Naive thymus-derived CD4-positive, alpha-beta T cell (primary cell): ENCODE measurements at places on chromosomes 16 and 17. TPM values are rescaled to one million over a fixed set of nuclear protein-coding genes. Genes with fewer than 3 reads are reported as not detected.

DNA sequence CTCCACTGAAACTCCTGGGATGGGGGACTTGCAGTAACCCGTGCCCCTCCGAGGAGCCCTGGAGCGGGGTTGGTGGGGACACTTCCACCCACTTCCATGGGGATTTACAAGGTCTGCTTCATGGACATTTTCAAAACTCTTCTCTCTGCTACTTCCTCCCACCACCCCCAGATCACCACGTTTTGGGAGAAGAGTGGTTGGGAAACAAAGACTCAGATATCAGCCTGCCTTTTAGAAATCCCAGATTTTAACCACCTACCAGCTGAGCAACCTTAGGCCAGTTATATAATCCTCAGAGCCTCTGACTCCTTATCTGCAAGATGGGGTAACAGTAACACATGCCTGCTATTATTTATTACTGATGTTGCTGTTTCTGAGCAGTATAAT is 184.8 kb downstream of the CCDC182 start:
- DNase-seq, result no peak

DNA sequence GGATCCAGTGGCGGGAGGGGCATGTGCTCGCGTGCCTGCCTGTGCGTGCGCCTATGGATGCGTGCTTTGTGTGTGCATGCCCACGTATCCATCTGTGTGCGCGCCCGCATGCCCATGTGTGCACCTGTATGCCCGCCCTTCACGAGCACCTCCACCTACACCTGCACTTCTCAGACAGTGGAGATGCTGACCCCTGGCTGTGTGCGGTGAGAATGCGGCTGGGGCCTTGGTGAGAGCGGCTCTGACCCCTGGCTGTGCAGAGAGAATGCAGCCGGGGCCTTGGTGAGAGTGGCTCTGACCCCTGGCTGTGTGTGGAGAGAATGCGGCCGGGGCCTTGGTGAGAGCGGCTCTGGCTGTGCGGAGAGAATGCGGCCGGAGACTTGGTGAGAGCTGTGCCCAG is 33.9 kb downstream of the AXIN1 start:
- DNase-seq, result no peak

PRDM7 gene
- not detected for total RNA-seq

CXCL16 gene
- 2.7 TPM for total RNA-seq

- DNase-seq, result peak; percentile 55
Measured at GRCh38 chr17:68344701-68345136, 53.4 kb downstream of the ARSG start.

GRCh38 chr16:76059186-76059585 is 218.0 kb upstream of the CNTNAP4 start:
- no peak for DNase-seq

- DNase-seq, result no peak
Measured at GRCh38 chr17:41710472-41711090, 1.6 kb upstream of the GAST start.

LRRC46 gene
- 0.43 and 0.58 TPM in 2 replicates for total RNA-seq

DNA sequence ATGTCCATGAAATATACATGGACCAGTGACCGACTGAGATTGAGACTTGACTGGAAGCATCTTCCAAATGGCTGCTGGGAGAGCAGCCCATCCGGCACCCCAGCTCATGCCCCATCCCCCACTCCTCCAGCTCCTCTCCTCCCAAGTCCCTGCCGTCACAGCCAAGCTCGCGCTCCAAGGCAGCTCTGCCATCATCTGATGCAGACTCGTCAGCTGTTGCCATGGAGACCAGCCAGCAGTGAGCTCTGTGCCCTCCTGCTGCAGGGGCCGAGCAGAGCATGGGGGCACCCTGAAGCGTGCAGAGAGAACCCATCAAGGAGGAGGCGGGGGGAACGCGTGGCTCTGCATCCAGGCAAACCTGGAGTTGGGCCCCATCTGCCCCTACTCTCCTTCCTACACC is 74.5 kb upstream of the TNRC6C start:
- peak; percentile 74 for DNase-seq

- DNase-seq, result peak; percentile 72
Measured at GRCh38 chr17:41648411-41649195, 24.2 kb upstream of the KRT17 start.

DNA sequence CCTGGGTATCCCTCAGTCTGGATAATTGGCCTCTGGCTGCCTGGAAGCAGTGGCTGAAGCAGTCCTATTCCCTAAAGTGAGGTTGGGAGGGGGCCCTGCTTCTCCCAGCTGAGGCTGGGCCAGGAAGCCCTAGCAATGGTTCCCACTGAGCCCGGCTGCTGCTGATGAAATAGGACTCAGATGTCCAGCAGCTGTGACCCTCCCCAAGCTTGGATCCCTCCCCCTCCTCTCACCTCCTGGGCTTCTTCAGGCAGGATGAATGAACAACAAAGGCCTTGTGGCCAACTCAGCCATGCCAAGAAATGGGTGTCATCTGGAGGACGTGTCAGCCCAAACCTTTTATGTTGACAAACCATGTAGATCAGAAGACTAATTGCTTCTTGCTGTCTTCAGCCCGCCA is 42.0 kb downstream of the AXIN2 start:
- no peak for DNase-seq

TBC1D3 gene
- not detected in 2 replicates for total RNA-seq

DNA sequence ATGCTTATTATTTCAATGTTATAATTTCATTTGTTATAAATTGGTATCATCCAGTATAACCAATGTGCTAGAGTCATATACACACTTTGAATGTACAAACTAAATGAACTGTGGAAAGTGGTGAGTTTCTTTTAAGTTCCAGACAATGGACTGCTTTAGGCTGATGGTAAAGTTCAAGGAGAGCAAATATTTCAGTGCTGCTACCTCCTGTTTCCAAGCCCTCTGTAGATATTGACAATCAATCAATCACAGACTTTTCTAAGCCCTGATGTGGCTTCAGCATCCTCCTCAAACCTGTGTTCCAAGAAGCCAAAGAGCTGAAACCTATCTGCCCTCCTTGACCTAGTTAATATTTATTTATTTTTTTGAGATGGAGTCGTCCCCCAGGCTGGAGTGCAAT is 28.2 kb upstream of the SREBF1 start:
- DNase-seq, result no peak

DNA sequence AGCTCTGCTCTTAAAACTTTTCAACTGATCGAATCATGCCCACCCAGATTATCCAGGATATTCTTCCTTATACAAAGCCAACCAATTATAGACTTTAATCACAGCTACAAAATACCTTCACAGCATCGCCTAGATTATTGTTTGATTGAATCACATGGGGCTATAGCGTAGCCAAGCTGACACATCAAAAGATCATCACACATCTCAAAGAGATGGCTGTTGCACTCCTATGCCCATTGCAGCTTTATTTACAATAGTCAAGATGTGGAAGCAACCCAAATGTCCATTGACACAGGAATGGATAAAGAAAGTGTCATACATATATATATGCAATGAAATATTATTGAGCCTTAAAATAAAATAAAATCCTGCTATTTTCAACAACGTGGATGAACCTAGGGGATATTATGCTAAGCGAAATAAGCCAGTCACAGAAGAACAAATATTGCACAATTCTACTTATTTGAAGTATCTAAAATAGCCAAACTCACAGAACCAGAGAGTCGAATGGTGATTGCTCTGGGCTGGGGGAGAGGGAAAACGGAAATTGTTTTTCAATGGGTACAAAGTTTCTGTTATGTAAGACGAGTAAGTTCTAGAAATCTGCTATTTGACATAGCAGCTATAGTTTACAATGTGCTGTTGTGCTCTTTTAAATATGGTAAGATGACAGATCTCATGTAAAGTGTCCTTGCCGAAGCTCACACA is 60.9 kb upstream of the ERCC4 start:
- no peak for DNase-seq

- no peak for DNase-seq
Measured at GRCh38 chr16:1288813-1289476, 20.5 kb upstream of the UBE2I start.

GRCh38 chr17:44840936-44841335 is 6.7 kb upstream of the HIGD1B start:
- no peak for DNase-seq

DNA sequence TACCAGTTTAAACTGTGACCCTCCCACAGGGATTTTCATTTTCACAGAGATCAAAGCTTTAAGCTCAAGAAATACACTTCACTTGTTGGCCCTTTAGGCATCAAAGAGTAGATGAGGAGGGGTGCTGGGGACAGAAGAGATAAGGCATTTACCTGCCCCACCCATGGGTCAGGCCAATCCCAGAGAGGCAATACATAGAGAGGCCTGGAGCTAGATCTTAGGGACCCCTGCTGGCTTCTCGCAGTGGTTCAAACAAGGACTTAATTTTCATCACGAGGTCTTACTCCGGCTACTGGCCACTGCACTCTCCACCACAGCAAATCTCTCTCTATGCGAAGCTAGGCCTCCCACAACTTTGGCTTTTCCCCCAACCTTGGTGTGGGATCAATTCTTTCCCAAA is 46.6 kb downstream of the NOG start:
- DNase-seq, result no peak

ACE gene
- total RNA-seq, result 0.98 TPM

DNA sequence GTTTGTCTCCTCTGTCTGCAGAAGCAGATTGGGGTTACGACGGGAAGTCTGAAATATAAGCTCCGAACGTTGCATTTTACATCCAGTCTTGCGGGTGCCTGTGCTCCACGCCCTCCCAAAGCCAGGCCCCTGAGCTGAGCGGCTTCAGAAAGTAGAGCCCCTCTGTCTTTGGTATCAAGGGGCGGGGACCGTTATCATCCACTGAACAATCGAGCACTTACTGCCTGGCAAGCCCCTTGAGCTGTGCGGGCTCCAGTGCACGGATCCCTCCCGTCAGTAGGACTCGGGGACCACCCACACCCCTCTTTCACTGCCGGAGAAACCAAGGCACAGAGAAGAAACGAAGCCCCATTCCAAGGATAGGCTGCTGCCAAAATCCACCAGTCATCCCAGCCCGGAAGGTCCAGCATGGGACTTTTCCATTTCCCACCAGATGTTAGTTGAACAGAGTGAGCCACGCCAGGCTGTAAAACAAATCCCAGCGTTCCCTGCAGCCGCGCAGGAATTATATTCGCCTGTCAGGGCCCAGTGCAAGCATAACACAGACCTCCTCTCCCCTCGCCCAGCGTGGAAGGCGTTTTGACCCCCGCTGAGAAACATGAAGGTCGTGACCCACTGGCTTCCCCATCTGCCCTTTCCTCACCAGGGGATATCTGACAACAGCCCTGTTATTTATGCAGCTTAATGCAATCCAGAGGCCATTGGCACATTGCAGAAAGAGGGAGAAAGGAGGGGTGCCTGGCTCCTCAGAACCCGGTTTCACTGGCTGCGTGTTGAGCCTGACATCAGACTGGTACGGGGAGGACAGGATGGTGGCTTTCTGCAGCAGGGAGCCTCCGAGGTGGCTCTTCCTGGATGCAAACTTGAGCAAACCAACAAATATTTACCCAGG is 212.2 kb upstream of the FOXF1 start:
- no peak for DNase-seq

GRCh38 chr17:33463887-33464286 is 170.8 kb upstream of the ASIC2 start:
- DNase-seq, result no peak

DBNDD1 gene
- total RNA-seq, result 1.3 TPM

- no peak for DNase-seq
Measured at GRCh38 chr16:10156099-10156498, 26.1 kb downstream of the GRIN2A start.

- DNase-seq, result peak; percentile 8
Measured at GRCh38 chr17:15999974-16000827, 577 bp downstream of the TTC19 start.

LHX1 gene
- not detected for total RNA-seq

DNA sequence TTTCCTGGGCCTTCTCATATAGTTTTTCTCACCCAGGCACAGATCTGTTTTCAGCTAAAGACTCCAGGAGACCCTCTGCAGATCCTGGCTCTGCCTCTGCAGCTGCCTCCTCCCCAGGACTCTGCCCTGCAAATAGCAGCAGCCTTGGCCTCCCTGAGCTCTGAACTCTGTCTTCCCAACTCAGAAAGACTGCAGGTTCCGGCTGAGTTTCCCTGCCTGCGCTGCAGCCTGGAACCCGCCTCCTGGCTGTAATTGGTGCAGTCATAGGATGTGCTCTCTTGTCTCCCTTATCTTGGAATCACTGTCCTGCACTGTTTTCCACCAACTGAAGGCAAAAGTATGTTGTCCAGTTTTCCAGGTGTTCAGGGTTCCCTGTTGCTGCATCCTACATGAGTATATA is 14.3 kb upstream of the DNASE1 start:
- no peak for DNase-seq

DNA sequence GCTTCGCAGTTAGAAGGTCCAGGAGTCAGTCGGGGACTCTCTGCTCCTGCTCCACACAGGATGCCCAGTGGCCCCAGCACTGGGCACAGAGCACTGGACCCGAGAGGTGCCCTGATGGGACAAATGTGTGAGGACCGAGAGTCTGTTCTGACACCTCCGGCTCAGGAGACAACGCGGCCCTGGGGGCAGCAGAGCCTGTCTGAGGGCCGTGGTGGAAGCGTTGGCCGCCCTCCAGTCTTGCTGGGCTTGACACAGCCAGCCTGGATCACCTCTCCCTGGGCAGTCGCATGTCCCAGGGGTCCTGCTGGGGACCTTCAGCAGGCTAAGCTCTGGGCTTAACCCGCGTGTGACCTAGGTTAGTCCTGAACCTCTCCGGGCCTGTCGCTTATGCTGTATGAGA is 23.1 kb downstream of the LGALS9 start:
- DNase-seq, result no peak

- DNase-seq, result peak; percentile 94
Measured at GRCh38 chr17:8151120-8151640, 1.0 kb downstream of the PER1 start.

DNA sequence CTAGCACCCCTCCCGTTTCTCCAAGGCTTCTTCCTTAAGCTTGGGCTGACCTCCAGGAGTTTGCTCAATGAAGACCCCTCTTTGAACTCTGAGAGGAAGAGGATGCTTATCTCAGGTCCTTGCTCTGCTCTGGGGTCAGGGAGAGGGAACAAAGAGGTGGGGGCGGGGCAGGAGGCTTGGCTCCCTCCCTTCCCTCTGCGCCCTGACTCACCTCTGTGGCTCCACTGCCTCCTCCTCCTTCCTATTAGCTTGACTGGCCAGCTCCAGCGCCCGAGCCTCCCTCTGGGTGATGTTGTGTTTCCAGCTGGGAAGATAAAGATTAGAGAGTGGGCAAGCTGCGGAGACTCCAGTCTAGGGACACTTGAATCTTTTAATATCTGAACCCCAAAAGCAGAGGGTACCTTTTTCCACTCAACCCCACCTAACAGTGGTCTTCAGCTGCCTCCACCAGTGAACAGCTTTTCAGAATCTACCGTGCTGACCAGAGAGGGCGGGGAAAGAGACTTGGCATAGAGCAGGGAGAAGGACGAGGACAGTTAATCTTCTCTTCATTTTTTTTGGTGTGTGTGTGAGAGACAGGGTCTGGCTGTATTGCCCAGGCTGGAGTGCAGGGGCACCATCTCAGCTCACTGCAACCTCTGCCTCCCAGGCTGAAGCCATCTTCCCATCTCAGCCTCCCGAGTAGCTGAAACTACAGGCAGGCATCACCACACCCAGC is 6.7 kb downstream of the GIP start:
- no peak for DNase-seq

DNA sequence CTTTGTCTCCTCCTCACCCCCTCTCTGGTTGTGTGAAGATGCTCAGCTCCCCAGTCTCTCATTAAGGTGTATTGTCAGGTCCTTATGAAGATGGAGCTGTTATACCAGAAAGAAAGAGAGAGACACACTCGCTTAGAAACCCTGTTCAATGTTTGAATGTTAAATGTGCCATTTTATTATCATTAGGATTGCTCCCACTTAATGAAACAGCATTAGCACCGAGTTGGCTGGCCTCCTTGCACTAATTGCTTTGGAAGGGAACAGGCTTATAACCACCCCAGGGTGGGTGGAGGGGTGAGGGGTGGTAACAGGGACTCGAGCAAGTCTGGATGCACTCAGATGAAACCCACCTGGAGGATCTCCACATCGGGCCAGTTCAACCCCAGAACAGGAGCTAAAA is 14.4 kb downstream of the PIPOX start:
- no peak for DNase-seq
